Hematopoietic multipotent progenitor cell treated with erythropoietin and hydrocortisone succinate and interleukin-3 and kit ligand, for 4 days (in vitro differentiated cells): ENCODE measurements at places on chromosomes 16 and 17.

- DNase-seq, result no peak
These were observed 180.1 kb upstream of the SDK2 start for GRCh38 chr17:73824321-73824720.

DNA sequence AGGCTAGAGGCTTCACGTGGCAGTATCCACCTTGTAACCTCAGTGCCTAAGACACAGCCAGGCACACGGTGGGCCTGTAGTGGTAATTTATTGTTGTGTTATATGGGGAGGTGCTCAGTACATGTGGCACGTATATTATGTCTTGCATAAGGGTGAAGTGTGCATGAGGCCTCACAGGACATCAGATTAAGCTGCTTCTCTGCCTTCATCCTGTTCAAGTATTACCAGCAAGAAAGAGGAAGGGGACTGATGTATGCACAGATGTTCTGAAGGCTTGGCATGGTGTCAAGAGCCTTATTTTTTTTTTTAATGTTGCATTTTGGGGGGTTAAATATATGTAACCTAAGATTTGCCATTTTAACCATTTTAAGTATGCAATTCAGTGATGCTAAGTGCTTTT, 71.6 kb downstream of the ABCC1 start:
- peak; percentile 91 for DNase-seq

DNA sequence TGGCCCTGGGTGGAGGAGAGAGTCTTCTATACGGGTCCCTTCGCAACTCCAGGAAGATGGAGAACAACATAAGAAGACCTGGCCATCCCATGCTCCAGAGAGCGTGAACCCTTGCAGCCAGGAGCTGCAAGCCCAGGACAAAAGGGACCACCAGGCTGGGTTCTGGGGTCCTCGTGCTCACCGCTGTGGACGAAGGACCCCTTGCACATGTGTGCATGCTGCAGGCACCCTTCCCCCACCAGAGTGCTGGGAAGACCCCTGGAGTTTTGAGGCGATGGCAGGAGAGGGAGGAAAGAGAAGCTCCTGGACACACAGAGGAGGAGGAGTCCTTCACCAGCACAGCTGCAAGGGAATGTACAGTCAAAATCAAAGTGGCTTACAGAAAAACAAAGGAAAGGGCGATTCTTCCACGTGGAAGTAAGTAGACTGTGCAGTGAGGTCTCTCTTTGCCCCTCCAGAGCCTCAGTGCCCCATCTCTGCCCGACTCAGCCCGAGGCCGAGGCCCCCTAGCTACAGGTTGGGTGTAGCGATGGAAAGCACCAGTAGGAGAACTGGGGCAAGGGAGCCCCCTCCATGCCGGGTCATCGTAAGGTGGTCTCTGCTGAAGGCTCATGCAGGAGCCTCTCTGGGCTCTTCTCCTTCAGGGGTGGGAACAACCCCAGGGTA, 51.3 kb downstream of the PIMREG start:
- no peak for DNase-seq

GRCh38 chr16:83389751-83390150, 418.0 kb upstream of the HSBP1 start:
- DNase-seq, result no peak

DNA sequence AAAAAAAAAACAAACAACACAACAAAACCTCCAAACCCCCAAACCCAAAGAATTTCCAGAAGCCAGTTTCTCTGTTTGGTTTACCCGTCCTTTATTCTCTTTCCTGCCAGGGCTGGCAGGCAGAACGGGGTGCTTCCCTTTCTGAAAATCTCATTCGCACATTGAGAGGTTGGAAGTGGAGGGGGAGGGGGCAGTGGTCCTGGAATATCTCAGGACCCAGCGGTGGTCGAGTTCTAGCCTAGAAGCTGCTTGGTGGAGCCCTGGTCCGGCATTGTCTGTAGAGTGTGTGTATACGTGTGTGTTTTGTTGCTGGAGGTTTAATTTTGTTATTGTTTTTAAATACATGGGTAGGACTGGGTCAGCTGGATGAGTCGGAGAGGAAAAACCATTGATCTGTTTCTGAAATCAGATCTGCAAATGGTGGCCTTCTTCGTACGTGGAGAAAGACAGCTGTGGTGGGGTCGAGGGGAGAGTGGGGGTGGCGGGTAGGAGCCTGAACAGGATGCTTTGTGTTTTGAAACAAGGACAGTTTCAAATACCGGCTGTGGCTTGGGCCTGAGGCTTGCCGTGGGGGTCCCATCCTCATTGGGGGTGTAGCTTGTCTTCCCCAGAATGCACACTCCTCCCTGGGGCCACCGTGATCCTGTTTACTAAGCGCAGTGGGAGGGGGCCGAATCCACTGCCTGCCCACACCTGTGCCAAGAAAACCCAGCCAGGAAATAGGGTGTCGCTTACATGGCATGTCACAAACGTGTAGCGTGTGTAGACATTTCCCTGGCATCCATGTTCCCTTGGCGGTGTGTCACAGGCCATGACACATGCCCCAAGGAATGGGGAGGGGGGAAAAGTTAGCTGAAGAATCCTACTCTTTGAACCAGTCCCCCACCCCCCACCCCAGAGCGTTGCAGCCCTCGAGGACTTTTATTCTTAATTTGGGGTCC, 1.6 kb downstream of the CMIP start:
- peak; percentile 51 for DNase-seq

DNA sequence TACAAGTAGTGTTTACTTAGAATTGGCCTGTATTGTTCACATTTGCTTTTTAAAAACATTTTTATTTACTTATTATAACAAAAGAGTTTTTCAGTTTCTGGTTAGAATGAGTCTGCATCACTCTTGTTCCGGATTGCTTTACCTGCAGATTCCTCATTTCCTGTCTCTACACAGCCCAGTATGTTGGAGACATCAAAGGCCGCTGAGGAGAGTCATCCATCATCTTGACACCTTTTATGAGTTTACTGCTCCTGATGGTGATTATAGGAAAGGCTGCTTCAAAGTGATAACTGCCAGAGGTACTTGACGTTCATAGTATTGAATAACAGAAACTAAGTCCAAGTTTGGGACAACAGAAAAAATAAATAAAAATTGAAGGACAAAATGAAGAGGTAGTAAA, 490.5 kb upstream of the CA10 start:
- no peak for DNase-seq

- no peak for DNase-seq
These were observed 310.9 kb upstream of the RBFOX1 start for GRCh38 chr16:7021653-7022275.

DNA sequence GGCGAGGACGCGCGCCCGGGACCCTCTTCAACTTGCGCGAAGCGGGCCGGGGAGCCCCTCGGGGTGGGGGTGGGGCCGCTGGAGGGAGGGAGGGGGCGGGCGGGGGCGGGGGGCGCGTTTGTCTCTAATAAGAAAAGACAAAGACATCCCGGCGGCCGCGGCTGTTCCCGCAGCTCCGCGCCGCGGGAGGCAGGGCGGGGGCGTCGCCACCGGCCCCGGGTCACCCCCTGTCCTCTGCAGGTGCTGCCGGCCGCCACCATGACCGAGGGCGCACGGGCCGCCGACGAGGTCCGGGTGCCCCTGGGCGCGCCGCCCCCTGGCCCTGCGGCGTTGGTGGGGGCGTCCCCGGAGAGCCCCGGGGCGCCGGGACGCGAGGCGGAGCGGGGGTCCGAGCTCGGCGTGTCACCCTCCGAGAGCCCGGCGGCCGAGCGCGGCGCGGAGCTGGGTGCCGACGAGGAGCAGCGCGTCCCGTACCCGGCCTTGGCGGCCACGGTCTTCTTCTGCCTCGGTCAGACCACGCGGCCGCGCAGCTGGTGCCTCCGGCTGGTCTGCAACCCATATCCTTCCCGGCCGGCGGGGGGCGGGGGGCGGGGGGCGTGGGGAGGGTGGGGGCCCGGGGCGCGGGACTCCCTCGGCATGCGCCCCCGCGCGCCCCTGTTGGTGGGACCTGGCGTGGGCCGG, 714 bp downstream of the CACNA1H start:
- DNase-seq, result no peak

GRCh38 chr17:42702446-42702845, 20.1 kb downstream of the CNTNAP1 start:
- no peak for DNase-seq

DNA sequence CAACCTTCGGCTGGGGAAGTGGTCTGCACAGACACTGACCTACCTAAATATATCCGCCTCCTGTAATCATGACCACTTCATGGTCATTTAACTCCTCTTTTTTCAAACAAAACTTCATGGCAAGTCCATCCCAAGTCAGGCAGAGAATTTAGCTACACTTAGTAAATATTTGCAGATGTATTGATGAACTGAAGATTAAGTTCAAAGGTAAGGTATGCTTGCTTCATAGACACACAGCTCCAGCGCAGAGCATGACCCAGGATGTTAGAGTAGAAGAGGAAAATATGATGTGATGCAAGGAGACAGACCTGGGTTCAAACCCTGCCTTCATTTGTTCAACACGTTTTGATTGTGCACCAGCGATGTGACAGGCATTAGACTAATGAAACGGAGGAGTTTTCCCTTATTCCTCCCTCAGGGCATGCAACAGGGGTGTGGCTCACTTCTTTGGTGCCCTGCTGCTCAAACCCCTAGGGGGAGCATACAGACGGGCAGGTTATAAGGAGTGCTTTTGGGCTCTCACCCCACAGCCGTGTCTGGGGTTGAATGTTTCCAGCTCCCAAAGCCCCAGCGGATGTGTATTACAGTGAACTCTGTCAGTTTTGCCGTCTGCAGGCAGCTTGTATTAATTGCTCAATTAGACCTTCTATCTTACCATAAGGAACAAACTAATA, 23.9 kb upstream of the CLEC3A start:
- no peak for DNase-seq

GRCh38 chr17:31588034-31588433, 196.6 kb downstream of the RAB11FIP4 start:
- DNase-seq, result no peak

DNA sequence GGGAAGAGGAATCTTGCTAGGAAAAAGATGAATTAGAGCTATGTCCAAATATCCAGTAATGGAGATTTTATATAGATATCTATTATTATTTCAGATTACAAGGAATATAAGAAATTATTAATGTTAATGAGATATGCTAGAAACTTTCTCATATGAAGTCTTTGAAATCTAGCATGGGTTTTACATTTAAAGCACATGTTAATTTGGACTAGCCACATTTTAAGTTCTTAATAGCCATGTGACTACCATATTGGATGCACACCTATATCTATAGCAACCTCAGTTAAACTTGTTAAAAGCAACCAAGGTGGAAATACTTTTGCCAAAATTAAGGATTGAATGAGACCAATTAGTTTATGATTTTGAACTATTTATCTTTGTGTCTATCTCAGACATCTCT, 86.7 kb upstream of the CNTNAP4 start:
- DNase-seq, result no peak

- DNase-seq, result peak; percentile 91
These were observed 1.6 kb upstream of the PPP1R9B start for GRCh38 chr17:50151937-50152547.

GRCh38 chr16:57720142-57720575, 15.4 kb upstream of the KATNB1 start:
- DNase-seq, result peak; percentile 90

DNA sequence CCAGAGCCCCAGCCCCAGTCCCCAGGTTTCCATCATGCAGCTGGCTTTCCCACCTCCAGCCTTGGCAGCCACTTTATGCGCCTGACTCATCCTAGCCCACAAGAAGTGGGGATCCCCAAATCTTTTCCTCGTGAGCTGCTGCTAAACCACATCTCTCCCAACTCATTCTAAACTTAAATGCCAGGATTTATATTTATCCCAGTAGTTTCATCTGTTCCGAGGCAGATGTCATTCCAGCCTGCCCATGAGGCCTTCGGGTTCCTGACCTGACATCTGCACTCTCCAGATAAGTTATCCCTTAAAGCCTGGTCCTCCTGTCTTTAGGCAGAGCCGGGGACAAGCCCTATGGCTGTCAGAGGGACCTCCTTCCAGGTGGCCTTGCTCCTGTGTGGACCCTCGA, 16.6 kb downstream of the PLXDC1 start:
- no peak for DNase-seq

- peak; percentile 52 for DNase-seq
These were observed 149.6 kb upstream of the GNAO1 start for GRCh38 chr16:56041556-56042140.

DNA sequence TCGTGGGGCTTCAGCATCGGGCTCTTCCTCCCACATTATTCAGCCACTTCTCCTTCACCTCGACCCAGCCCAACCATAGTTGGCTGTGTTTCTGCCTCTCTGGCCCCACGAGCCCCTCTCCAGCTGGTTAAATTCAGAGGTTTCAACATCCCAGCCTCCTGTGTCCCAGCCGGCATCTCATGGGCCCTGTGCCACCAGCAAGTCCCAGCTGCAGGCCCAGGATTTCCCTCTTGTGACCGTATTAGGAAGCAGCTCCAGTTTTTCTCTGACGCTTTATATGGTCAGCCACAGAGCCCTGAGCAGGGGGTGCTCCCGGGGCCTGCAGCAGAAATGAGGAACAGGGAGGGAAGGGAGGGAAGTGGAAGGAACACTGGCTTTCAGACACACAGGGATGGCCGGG, 27.4 kb downstream of the MYH11 start:
- no peak for DNase-seq

GRCh38 chr16:89108416-89108815, 14.8 kb downstream of the ACSF3 start:
- DNase-seq, result no peak

- DNase-seq, result no peak
These were observed 120.6 kb upstream of the KCNJ16 start for GRCh38 chr17:69954241-69954925.

- DNase-seq, result no peak
These were observed 34.9 kb upstream of the GSG1L start for GRCh38 chr16:28098171-28098958.

DNA sequence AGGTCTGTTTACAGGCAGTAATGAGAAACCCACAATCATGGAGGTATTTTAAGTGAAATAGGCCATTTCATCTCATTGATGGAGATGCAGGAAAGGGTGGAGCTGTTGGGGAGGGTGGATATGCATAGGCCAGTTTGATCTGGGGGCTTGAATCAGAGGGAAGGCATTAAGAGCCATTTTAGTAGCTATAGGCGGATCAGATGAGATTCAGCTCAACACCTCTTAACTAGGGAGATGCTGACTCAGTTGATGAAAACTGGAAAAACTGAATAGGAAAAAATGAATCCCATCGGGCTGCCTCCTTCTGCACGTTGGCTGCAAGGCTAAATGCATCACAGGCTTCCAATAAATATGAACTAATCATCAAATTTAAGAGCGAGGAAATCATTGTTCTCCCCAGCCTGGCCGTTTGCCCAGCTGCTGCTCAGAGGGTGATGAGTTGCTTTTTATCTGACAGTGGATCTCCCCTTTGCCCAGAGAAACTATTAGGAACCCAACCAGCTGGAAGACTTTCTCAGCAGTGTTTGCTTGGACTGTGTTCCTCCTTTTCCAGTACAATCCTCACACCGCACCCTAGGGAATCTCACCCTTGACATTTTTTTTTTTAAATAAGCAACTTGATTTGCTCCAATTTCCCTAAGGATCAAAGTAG, 149.6 kb downstream of the SOX9 start:
- no peak for DNase-seq
